ENCODE measurements at places on chromosomes 2 and 18. TPM values are rescaled to one million over a fixed set of nuclear protein-coding genes. Genes with fewer than 3 reads are reported as not detected.

GRCh38 chr2:24123922-24124580 is 782 bp downstream of the FAM228B start:
- DNase-seq = no peak

GRCh38 chr2:23806201-23806600 is 120.7 kb downstream of the ATAD2B start:
- no peak for DNase-seq

GRCh38 chr2:179049546-179050311 is at the start of gene CCDC141:
Gene CCDC141 (minus strand): TSS chr2:179050137. CDS start chr2:179049941, 196 bp downstream.
- no peak for DNase-seq

- no peak for DNase-seq
Observed at GRCh38 chr18:59220164-59220783, 316 bp downstream of the GRP start.

- no peak for DNase-seq
Observed at GRCh38 chr2:33213648-33214047, 262.8 kb upstream of the RASGRP3 start.

- no peak for DNase-seq
Observed at GRCh38 chr2:17136231-17136630, 382.0 kb downstream of the RAD51AP2 start.

DNA sequence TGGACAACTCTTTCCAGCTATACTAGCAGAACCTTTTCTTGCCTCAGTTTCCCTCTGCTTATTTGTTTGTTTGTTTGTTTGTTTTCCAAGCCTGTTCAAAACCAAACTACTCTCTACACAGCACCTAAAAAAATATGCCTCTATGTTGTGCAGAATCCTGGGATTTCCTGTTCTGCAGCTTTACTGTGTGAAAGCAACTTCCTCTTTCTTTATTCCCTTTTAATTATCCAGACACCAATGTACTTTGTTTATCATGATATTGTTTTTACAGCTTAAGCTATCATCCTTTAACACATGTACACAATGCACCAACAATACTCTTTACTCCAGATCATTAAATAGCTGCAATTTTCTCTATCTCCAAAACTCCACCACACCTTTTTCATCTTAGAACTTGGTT is 259.5 kb downstream of the EPHA4 start:
- DNase-seq = no peak

DNA sequence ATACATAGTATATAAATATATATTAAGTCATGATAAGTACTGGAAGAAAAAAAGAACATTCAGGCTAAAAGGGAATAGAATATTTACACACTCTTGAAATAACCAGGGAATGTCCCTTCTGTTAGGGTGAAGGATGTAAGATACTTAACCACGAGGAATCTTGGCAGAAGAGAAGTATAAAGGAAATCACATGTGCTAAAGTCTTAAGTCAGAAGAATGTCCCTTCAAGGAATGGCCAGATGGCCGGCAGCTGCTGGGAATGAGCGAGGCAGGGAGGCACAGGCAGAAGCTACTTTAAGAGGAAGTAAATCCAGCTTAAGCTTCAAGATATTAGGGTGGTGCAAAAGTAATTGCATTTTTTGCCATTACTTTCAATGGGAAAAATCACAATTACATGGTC is 5.5 kb downstream of the CCDC102B start:
- DNase-seq = no peak

The LCT gene
- polyA plus RNA-seq = 0.05 TPM

The REG3A gene
- polyA plus RNA-seq = not detected

The CERKL gene
- polyA plus RNA-seq = 0.30 TPM

The TEX261 gene
- polyA plus RNA-seq = 71.3 TPM

Measured in A549 (cell line).